WTC11 (cell line): ENCODE measurements at places on chromosomes 3 and 15.

DNA sequence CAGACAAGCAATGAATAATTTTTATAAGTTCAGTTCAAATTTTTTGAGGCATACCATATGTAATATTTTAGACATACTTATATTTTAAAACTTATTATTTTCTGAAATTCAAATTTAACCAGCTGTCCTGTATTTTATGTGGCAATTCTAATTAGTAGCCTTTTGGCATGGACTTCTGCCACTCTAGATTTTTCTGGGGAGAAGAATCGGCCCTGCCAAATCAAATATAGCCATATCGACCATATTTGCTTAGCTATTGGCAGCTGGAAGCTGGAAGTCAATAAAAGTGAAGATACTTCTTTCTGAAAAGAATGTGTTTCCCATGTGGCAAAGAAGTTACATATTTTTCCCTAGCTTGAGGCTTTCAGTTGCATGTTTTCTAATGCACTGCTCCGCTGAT lies 9.4 kb upstream of the RBMS3 start:
- no peak for DNase-seq

DNA sequence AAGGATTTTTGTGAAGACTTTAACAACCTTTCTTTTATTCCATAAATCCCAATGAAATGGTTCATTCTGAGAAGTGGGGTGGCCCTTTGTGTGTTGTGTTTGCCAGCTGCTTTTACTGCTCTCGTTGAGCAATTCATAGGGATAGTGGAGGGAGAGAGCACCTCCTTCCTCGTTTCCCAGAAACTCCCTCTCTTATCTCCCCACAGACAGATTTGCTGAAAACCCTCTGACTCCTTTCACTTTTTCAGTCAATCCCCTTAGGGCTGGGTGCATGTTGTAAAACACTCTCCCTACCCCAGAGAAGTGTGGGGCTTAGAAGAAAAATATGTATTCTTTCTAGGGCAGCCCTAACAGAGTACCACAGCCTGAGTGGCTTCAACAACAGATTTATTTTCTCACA lies 557.2 kb upstream of the RGMA start:
- DNase-seq, result no peak

- no peak for DNase-seq
Observed at GRCh38 chr3:137332297-137332696, 374.5 kb downstream of the IL20RB start.

DNA sequence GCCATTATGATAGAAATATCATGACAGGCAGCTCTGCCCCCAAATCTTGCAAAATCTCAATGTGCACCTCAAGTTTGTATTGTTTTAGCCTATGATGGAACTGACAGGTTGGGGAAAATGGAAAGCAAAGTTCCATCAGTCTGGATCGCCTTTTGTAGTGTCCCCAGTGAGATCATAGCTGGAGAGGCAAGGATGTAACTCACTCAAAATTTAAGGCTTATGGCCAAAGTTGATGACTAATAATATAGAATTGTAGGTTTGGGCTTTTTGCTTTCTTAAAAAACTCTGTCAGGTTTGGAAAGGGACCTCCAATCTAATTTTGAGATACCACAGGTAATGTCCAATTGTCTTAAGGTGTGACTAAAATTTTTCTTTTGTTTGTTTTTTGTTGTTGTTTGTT lies 1.4 kb upstream of the ACP3 start:
- DNase-seq, result no peak

DNA sequence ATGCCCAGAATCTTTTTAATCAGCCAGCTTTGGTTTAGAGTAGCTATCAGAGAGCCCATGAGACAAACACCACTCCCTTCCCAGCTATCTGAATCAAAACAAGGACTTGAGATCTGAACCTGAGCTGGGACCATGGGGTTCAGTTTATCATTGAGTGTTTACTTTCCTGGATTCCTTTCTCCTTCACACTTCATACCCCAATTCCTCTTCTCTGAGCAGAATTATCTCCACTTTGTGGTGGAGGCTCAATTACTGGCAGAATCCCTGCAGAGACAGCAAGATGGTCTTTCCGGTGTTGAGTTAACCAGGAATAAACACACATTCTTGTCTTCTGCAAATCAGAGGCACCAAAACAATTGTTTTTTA lies 102.4 kb downstream of the RPL22L1 start:
- DNase-seq, result no peak

DNA sequence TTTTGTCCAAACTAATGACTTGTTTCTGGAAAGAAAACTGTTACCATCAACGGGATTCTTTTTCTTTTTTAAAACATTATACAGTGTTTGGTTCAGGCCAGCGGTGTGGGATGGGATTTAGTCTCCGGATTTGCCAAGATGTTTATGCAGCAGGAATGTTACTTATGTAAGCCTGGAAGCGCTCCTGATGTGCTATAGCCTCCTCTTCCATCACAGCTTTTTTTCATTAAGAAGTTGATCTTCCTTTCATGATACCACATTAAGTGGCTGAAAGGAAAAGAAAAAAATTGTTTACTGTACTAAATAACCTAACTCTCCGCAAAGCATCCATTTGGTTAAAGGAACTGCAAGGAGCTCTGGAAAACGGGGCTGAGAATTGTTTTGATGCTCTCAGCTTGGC lies 120.5 kb upstream of the ALDH1A3 start:
- no peak for DNase-seq

- DNase-seq, result no peak
Observed at GRCh38 chr3:102102394-102102793, 253.1 kb downstream of the NFKBIZ start.
